Central memory CD4-positive, alpha-beta T cell (primary cell): ENCODE measurements at places on chromosomes 1 and 21.
A peak's percentile ranks its signal among the peaks of the same experiment; 100 is the strongest.

- peak; percentile 3 for DNase-seq
Observed at GRCh38 chr1:98749152-98749756, 87.7 kb downstream of the SNX7 start.

DNA sequence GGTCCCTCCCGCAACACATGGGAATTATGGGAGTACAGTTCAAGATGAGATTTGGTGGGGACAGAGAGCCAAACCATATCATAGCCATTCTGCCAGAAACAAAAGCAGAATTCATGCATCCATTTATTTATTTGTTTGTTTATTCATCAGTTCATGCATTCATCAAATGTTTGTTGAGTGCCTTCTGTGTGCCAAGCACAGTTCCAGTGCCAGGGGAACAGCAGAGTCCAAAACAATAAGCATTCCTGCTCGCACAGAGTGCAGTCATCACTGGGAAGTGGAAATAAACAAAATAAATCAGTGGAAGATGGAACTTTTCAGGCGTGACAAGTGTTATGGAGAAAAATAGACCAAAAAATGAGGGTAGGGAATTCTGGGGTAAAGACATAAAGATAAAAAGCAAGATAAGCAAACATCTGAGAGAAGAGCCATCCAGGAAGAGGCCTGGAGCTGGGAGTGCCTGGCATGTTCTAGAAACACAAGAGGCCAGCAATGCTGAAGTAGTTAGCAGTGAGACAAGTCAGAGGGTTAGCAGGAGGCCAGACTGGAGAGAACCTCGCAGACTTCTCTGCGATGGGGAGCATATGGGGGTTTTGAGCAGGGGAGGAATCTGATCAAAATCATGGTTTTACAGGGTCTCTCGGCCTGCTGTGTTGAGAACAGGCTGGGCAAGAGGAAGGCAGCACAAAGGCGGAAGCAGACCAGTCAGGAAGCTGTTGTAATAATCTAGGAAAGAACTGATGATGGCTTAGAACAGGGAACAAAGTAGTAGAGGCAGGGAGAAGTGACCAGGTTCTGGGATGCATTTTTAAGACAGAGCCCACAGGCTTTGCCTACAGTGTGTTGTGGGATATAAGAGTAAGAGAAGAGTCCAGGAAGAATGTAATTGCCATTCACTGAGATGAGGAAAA lies 113.2 kb downstream of the GLUL start:
- DNase-seq, result no peak

DNA sequence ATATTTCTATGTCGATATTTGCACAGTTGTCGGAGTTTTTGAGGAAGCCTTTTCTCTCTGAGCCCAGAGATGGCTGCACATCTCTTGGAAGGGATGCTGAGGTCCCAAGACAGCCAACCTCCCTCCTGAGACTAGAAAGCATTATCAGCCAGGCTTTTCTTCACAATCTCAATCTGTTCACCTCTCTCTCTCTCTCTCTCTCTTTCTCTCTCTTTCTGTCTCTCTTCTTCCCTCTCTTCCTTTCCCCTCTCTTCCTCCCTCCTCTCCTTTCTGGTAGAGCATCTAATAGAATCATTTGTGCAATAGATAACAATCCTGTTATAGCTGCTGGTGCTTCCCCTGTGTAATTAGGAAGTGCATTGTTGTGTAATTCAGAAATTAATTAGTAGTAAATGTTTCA lies 131.8 kb downstream of the CAPN8 start:
- no peak for DNase-seq

DNA sequence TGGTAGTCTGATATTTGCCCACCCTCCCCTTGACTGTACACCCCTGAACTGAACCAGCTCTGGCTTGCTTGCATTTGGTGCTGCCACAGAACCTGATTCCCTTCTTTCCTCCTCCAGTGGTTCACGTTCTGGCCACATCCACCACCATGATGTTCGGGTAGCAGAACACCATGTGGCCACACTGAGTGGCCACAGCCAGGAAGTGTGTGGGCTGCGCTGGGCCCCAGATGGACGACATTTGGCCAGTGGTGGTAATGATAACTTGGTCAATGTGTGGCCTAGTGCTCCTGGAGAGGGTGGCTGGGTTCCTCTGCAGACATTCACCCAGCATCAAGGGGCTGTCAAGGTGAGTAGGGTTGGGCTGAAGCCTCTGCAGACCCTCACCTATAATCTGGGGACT lies 1.8 kb downstream of the CDC20 start:
- no peak for DNase-seq

DNA sequence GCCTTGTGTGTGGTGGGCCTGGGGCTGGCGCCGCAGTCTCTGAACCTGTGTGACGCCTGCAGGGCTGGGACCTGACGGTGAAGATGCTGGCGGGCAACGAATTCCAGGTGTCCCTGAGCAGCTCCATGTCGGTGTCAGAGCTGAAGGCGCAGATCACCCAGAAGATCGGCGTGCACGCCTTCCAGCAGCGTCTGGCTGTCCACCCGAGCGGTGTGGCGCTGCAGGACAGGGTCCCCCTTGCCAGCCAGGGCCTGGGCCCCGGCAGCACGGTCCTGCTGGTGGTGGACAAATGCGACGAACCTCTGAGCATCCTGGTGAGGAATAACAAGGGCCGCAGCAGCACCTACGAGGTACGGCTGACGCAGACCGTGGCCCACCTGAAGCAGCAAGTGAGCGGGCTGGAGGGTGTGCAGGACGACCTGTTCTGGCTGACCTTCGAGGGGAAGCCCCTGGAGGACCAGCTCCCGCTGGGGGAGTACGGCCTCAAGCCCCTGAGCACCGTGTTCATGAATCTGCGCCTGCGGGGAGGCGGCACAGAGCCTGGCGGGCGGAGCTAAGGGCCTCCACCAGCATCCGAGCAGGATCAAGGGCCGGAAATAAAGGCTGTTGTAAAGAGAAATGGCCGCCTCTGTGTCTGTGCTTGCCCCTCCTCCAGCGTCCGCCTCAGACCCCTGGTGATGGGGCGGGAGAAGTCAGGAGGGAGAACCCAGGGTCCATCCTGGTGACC lies 788 bp downstream of the ISG15 start:
- peak; percentile 46 for DNase-seq

DNA sequence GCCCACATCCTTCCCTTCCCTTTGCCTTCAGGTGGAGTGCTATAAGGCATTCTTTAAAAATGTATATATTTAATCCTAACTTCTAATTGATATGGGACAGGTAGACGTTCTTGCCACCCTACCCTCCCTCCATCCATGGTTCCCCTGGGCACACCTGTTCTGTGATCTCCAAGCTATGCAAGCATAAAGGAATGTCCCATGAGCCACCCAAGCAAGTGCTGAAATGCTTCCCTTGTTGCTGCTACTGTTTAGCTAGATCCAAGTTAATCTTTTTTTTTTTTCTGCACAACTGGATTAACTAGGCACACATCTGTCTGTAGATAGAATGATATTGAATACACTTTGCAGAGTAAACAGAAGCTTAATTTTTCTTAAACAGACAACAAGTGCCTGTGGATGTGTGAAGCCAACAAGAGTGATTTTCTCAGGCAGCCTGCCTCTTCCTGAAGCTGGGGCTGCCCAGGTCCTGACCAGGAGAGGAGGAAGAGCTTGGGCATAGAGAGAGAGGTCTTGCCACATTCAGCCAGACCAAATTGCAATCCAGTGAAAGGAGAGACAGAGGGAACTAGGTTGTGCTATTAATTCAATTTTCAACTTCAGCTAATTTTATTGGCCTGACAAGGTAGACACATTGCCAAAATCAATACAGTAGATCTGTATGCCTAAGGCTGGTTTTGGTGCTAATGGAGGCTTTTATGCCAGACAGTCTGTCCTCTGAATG lies 28.2 kb upstream of the ATP1B1 start:
- DNase-seq, result no peak

GRCh38 chr1:30914931-30915330 lies 6.4 kb upstream of the SDC3 start:
- no peak for DNase-seq

DNA sequence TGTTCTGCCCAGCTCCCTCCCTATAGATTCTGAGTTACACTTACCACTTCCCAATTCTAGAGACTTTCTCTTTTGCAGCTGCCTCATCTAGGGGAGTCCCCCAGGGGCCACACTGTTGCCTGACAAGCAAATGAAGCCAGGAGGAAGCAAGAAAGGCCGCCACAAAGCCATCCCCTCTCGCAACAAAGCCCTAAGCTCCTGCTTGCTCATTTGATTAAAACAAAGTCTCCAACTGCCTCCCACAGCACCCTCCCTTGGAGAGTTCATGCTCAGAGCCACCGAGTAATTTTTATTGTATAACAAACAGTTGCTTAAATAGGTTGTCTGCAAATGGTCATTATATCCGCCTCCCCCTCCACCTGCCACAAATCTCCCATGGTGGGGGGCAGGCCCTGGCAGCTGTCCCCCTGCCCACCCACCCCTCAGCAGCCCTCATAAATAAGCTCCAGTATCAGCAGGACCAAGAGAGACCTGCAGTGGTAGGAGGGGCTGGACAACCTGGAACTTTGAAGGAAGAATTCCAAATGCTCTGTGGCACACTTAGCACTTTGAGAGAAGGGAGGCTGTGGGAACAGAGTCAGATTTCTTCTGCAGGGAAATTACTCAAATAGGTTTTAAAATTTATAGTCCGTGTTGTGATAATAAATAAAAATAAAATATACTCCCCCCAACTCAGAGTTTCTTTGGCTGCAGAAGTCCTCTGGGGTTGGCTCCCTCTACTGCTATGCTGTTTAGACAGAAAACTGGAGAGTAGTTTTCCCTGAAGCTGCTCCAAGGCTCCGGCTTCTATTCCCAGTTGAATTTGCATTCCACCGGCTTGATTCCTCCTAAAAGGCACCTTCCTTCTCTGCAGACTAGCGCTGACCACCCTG lies 237.5 kb downstream of the TTLL7 start:
- DNase-seq, result no peak

DNA sequence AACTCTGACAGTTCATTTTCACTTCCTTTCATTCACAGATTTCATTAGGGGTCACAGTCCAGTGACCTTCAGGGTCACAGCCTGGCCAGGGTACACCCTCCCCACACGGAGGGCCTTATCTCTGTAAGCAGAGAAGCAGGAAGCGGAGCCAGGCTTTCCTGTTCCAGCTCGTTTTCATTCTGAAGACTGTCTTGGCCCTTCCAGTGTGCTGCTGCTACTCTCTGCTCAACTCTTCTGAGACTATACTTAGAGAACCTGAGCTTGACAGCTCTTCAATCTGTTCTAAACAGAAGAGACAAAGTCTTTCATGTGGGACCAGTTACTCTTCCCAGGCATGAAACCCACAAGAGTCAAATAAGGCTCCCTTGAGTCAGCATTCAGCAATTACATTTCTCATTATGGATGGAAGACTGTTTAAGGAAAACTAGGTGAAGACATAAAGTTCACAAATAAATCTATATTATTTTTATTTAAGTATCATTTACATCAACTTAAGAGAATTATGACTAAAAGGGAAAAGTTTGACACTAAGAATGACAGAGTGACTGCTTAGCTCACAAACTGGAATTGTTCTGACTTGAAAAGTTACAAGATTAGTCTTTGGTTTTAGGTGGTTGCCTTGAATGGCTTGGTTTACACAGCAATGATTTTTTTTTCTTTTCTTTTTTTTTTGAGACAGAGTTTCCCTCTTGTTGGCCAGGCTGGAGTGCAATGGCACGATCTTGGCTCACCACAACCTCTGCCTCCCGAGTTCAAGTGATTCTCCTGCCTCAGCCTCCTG lies 4.8 kb upstream of the TDRD10 start:
- DNase-seq, result no peak

GRCh38 chr1:94743862-94744261 lies 76.3 kb upstream of the SLC44A3 start:
- DNase-seq, result no peak

DNA sequence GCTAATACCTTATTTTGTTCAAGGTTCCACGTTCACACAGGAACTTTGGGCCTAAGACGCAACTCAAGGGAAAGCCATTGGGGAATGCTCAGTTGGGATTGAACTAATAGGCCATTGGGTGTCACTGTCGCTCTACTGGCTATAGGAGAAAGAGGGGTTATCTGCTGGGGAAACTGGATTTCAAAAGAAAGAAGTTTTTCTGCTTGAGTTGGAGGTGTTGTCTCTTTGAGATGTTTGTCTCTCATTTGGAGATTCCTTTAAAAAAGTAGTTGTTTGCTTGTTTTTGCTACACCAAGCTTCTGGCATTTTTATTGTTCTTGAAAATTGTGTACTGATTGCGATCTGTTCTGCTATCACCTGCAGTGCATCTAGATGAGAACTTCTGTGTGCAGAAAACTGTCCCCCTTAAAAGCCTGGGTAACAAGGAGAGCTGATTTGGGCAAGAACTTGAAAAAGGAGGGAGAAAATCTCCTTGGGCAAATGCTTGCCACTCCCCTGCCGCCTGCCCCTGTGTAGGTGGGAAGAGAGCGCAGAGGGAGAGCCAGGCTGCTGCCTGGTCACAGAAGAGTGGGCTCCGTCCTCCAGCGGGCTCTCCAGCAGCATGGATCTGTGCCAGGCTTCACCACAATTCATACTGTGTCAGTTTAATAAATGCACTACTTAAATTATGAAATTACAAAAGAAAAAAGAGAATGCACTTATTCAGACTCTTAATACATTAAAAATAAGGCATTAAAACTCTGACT lies 39.9 kb downstream of the PEX14 start:
- DNase-seq, result no peak

- peak; percentile 50 for DNase-seq
Observed at GRCh38 chr1:241611063-241611462, 29.1 kb downstream of the CHML start.

DNA sequence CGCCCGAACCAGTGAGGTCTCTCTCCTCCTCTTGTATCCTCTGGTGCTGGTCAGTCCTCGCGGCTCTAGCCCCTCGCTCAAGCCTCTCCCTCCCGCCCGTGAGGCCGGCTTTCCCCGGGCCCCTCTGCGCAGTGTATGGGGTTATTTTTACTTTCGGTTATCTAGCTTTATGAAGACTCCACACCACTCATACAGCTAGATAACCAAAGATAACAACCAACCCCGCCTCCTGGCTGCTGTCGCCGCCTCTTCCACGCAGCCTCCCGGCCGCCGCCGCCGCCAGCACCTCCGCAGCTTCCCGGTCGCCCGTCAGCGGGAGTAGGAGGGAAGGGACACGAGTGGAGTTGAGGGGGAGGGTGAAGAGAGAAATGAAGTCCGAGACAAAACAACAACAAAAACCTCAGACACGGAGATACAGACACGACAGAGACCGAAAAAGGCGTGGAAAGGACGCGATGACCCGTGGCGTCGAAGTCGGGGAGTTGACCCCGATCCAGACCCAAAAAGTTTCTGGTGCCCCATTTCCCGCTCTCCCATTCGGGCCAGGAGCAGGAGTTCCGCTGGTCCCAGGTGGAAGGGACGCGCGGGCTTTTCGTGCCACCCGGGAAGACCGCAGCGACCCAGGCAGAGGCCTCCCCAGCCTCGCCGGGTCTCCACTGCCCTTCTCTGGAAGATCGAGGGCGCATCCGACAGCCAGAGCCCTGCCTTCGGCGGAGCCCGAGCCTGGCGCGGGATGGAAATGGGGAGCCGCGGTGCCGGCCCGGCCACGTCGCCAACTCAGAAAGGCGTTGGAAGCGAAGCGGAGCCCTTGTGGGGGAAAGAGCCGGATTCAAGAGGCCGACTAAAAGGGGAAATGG lies 51.4 kb downstream of the RHBG start:
- DNase-seq, result peak; percentile 60

- DNase-seq, result no peak
Observed at GRCh38 chr1:2610036-2610959, 22.5 kb downstream of the MMEL1 start.

GRCh38 chr1:13757693-13758092 lies 57.7 kb downstream of the PRDM2 start:
- DNase-seq, result no peak

GRCh38 chr1:100152271-100152670 lies 19.3 kb downstream of the TRMT13 start:
- DNase-seq, result no peak

- no peak for DNase-seq
Observed at GRCh38 chr1:204376919-204377799, 17.4 kb upstream of the PLEKHA6 start.
